ENCODE measurements at places on chromosomes 12 and 14.
A peak's percentile ranks its signal among the peaks of the same experiment; 100 is the strongest.

GRCh38 chr12:105555556-105556295 is 225.2 kb downstream of the C12orf75 start:
- peak; percentile 62 for DNase-seq

GRCh38 chr12:27013611-27014084 is 536 bp downstream of the TM7SF3 start:
- peak; percentile 36 for DNase-seq

DNA sequence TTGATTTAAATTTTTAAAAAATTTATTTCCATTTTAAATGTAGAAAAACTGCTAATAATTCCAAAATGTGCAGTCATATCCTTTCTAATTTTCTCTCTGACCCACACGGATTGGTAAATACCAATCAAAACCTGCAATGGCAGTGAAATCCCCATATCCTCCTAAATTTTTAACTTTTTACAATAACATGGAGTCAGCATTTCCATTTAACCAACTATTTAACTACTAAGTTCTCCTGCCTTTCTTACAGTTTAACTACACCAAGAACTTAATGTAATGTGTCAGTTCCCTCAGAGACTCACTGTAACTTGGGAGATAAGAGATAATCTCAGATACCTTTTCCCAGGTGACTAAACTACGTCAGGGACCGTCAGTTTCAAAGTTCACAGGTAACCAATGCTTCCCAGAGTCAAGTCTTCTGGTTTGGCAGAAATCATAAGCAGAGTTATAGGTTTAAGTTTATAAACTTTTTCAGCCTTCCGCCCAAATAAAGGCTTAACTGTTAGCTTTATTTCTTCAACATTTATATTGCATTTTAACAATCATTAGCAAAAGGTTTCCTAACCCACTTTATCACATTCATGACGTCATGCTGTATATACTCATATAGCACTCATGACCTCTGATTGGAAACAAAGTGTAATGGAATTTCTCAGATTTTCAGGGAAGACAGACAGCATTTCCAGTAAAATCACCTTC is 7.6 kb downstream of the KRAS start:
- DNase-seq = no peak

DNA sequence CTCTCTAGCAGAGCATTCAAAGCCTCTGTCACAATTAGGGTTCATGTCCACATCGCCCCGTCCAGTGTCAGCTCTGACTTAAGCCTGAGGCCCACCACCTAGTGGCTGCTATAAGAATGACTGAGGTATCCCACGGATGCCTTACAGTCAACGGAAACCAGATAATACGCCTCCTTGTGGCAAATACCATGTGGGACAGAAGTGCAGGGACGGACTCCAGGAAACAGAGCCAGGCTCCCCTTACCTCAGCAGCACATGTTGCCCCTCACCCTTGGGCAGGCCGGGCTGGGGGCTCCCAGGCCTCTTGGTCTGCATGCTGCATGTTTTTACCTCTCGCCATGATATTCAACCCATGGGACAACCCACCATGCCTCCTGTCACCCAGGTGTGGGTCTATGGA is 86.3 kb downstream of the VWF start:
- DNase-seq = peak; percentile 79

DNA sequence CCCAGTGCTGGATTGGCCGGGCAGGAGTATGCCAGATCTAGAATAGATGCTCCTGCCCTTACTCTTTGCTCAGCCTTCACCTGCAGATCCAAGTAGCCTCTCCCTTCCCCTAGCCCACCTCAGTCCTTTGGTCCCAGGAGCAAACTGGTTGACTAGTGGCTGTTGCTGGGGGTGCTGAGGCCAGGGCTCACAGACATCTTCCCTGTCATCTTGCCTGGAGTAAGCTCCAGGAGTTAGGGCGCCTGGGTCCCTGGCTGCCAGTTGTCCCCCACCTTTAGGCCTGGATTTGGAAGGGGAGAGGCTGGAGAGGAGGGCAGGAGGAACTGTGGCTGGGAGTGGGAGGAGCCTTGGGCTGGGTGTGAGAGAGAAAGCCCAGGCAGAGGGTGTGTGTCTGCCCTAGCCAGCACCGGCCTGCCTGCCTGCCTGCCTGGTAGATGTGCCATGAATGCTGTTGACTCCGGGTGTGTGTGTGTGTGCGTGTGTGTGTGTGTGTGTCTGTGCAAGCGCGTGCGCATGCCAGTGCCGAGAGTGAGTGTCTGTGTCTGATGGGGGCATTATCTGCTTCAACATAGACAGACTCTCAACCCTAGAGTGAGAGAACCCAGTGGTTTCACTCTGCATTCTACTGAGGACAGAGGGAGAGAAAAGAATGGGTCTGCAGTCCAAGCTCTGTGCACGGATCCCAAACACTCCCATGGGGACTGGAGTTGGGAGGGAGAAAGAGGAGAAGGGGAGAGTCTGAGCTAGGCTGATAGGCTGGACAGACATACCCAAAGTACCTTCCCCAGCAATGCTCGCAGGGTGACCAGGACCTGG is 845 bp upstream of the RARG start:
- peak; percentile 49 for DNase-seq

GRCh38 chr12:113612076-113612728 is 140.5 kb upstream of the LHX5 start:
- DNase-seq = no peak

DNA sequence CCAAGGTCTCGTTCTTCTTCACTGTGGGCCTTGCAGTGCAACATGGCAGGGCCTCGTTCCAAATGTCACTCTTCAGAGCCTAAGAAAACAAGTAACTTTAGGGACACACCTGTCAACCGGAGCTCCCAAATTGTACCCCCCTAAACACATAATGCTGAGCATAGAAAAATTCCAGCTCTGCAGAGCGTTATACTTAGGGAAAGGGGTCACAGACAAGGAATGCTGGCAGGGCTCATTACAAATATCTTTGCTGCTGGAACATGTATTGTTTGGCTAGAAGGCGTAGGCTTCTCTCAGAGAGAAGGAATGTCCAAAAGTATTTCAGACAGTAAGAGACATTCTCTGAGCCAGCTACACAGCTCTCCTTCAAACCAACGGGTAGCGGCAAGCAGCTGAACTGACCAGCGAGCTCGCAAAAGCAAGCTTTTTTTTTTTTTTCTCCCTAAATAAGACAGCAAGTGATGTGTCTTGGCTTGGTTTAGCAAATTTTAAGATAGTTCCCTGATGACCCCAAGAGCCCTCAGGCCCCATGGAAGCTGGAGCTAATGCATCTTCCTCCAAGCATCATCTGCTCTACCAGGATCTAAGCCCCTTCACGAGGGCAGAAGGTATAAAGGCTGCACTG is 24.5 kb downstream of the SSH1 start:
- DNase-seq = peak; percentile 53

DNA sequence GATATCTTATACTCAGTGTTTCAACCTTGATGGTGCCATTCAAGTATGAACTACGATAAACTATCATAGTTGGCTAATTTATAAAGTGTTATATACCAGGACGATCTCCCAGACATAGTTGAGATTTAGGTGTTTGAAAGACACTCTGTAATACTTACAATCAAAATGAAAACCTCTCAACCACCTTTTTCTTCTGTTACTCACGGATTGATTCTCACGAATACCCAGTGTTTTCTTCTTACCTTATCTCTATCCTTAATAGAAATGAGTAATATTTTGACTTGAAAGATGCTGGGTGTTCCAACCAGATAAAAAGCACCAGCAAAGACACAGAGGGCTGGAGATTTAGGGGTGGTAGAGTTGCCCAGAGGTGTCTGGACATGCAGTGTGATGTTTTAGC is 169.9 kb downstream of the PTCSC3 start:
- DNase-seq = no peak

GRCh38 chr12:10235761-10236631 is 23.3 kb downstream of the GABARAPL1 start:
- DNase-seq = peak; percentile 55

DNA sequence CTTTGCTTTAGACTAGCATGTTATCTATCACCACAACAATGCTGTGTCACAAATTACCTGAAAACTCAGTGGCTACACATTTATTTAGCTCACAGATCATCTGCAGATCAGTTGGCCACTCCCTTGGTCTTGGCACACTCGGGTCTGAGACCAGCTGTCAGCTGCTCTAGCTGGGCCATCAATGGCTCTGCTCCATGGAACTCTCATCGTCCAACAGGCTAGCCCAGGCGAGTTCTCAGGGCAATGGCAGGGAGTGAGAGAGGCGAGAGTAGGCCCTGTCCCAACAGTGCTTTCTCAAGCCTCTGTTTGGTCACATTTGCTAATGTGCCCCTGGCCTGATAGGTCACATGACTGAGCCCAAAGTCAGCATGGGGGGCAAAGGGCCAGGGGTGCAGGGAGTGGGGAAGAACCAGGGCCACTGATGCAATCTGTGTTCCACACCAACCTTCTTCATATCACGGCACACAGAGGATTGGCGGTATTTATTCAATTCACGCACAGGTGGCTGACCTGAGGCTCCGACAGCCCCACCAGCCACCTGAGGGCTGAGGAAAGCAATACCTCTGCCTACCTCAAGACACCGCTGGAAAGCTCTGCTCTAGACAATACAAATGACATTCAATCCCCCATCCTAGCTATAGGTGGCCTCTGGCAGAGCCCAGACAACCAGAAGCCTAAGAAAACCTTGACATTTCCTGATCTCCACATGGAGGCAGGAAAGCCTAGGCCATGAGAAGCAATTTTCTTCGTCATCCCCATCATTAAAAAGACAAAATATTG is 82.5 kb downstream of the NT5DC3 start:
- DNase-seq = no peak

DNA sequence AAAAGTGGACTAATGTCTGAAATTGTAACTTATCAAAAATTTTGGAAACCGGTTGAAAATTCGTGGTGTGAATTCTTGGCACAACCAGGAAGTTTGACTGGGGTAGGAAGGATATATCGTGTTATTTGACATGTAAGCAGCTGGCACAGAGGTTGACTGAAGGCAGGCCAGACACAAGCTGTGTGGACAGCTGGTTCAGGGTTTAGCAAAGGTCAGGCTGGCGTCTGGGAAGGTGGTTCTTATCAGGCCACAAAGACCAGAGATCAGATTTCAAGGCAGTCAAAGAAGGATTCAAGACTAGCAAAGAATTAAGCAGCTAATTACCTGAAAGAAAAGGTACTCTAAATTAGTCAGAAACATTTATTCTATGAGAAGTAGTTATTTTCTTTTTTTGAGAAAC is 450.2 kb upstream of the MDGA2 start:
- DNase-seq = no peak

- DNase-seq = no peak
These were observed 141.3 kb downstream of the CACNA1C start for GRCh38 chr12:2194060-2194459.

DNA sequence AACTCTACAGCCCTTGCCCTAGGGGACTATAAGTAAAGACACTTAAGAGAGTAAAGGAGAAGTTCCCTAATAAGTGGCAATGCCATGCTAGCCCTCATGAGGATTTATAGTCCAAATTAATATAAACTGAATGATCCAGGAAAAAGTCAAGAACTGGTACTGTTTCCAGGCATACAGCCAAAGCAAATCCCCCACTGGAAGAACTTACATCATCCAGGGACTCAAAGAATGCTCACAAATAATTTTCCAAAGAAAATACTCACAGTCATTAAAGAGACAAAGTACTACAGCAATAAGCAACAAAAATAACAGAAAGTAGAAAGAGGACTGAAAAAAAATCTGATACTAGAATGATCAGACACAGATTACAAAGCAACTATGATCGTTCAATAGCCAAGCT is 79.7 kb upstream of the RAP1B start:
- peak; percentile 2 for DNase-seq

DNA sequence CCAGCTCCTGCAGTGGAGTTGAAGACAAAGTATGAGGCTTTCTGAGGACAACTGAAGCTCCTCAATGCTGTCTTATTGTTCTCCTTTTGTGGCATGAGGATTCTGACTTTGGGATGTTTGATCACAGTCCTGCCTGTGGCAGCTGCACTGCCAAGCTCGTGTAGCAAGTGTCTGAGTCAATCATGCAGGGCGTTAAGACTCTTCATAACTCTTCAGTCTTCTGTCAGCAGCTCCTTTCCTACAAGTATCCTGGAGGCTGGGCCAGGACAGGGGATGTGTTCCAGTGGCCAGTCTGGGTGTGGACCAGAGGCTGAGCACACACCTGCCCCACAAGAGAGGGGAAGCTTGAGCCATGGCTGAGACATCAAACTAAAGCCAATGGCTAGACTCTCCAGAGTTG is 94.3 kb downstream of the PELI2 start:
- DNase-seq = no peak

GRCh38 chr12:98123021-98123461 is 392.3 kb upstream of the TMPO start:
- no peak for DNase-seq

DNA sequence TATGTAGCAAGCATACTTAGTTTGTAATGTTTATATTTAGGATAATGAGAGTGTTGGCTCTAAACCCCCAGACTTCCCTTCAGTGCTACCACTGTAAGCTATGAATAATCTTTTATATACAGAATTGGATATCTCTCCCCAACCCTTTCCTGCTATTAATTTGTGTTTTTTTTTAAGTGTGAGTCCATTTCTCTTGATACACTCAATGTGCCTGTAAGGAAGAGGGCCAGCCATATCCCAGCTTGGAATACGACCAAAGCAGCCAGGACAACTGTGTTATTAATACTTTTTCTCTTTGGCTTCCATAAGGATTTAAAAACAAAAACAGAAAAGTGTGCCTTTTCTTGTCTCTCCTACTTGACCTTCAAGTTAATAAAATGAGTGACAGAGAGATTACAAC is 116.7 kb downstream of the SNAPC1 start:
- DNase-seq = no peak

DNA sequence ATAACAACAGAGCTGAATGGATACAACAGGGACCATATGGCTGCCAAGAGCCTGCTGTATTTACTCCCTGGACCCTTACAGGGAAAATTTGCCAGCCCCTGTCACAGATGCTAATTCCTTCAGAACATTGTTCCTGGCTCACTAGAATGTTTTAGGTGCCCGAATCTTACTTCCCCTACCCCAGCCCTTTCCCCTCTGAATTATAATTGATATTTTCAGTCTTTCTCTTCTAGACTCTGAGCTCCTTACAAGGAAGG is 235.3 kb downstream of the KSR2 start:
- no peak for DNase-seq

- DNase-seq = peak; percentile 26
These were observed 3.7 kb downstream of the ANKRD13A start for GRCh38 chr12:110002676-110003515.

GRCh38 chr14:46487582-46488350 is 163.8 kb downstream of the RPL10L start:
- no peak for DNase-seq

GRCh38 chr12:69345742-69346141 is 2.4 kb upstream of the LYZ start:
- no peak for DNase-seq
